Mesenchymal stem cell (in vitro differentiated cells and primary cell): ENCODE measurements at places on chromosomes 16 and 17.

DNA sequence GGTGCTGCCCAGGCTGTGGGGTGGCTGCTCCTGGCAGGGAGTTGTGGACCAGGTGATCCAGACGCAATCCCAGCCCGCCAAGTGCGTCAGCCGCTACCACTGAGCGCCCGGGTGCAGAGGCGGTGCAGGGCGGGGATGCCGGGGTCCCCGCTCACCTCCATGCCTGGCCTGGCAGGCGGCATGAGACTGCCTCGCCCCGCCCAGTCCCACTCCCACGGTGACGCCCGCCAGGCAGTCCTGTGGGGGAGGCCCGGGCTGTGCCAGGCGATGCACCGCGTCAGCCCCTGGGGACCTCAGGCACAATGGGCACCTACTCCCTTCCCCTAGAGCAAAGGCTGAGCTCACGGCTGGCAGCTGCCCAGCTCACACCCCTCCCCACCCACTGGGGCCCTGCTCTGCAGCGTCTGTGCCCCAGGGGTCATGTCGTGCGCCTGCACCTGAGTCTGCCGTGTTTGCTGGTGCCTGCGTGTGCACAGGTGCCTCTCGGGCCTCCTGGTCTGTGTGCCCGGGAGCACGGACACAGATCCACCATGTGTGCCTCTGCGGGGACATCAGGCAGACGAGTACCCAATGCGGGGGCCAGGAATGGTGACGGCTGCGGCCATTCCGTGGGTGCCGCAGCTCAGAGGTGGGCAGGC is 5.3 kb downstream of the RPUSD1 start:
- H3K27me3 ChIP-seq, result peaks cover 3% of the 10 kb centered on the region
- H3K27ac ChIP-seq, result no peak overlapping the region
- H3K4me3 ChIP-seq, result no peak overlapping the region
- no peak for DNase-seq
- H3K4me1 ChIP-seq, result peaks cover 37% of the 10 kb centered on the region
- peaks cover 36% of the 10 kb centered on the region for H3K36me3 ChIP-seq

- H3K36me3 ChIP-seq, result no peaks in the 10 kb centered on the region
- peaks cover 9% of the 10 kb centered on the region for H3K27me3 ChIP-seq
- H3K4me1 ChIP-seq, result peaks cover 17% of the 10 kb centered on the region
These were observed 1.7 kb downstream of the EMP2 start for GRCh38 chr16:10578474-10579316.

DNA sequence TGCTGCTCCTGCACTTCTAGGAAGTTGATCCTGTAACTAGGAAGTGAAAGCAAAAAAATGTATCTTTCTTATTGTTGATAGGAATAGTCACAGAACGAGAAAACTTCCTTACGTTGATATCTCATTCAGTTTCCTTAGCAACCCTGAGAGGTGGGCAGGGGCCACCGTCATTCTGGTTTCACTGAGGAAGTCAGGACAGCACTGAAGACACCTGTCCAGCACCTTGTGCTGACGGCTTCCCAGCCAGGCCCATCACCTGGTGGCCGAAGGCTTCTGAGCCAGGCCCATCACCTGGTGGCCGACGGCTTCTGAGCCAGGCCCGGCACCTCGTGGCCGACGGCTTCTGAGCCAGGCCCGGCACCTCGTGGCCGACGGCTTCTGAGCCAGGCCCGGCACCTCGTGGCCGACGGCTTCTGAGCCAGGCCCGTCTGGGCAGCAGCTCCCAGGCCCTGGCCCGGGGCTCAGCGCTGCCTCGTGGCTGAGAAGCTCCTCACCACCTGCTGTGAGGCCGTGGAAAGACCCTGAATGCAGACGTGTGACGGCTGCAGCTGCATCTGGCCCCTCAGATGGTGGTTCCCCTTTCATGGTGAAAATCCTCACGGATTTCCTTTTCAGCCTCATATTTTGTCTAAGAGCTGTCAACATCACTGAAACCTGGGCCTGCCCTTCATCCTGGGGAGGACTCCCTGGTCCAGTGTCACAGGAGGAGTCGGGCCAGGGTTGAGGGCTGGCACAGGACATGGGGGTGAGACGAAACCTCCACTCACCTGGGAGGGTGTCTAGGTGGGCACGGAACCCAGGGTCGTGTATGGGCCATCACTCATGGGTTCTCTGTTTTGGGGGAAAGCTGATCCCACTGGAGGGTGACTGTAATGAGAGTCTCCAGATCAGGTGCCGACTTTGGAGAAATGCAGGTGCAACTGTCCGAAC is 33.0 kb upstream of the ZNF750 start:
- peaks cover 17% of the 10 kb centered on the region for H3K4me1 ChIP-seq
- no peaks in the 10 kb centered on the region for H3K27me3 ChIP-seq
- peaks cover 25% of the 10 kb centered on the region for H3K36me3 ChIP-seq
- DNase-seq, result no peak
- no peak overlapping the region for H3K4me3 ChIP-seq
- H3K27ac ChIP-seq, result no peak overlapping the region

DNA sequence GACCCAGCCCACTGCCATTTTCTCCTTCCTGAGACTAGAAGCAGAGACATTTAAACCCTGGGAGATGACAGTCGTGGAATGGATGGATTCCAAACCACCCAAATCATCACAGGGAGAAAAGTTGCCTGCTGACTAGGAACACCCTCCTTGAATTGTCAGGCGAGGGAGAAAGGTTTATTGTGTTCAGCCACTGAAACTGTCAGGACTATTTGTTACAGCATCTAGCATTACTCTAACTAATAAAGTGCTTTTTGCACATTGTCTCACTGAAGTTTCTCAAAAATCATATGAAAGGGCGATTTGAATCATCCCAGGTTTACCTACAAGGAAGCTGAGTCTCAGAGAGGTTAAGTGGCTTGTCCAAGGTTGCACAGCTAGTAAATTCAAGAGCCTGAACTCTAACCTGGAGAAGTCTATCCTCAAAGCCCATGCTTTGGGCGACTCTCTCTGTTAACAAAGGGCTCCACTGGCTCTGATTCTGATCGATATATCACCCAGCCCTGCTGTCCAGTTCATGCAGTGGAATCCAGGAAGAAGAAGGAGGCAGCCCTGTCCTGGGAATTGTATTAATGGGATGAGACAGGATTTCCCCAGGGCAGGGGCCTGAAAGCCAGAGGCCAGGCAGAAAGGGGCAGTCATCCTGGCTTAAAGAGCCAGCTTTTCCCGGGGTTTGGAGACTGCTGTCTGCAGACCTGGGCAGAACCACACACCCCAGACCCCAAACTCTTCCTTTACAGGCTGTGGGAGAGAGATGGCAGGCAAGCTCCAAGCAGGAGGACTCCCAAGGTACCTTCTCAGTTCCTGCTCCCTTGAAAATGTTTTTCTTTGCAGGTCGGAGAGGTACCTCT is 37.5 kb downstream of the IRX3 start:
- peaks cover 55% of the 10 kb centered on the region for H3K27me3 ChIP-seq
- H3K27ac ChIP-seq, result no peak overlapping the region
- DNase-seq, result no peak
- H3K4me3 ChIP-seq, result no peak overlapping the region
- H3K36me3 ChIP-seq, result no peaks in the 10 kb centered on the region

GRCh38 chr17:5861854-5862253 is 208.3 kb upstream of the WSCD1 start:
- no peaks in the 10 kb centered on the region for H3K36me3 ChIP-seq
- no peak for DNase-seq
- no peak overlapping the region for H3K4me3 ChIP-seq
- H3K4me1 ChIP-seq, result peaks cover 1% of the 10 kb centered on the region
- H3K27me3 ChIP-seq, result peaks cover 25% of the 10 kb centered on the region

- peaks cover 3% of the 10 kb centered on the region for H3K36me3 ChIP-seq
- no peaks in the 10 kb centered on the region for H3K27me3 ChIP-seq
- peak overlapping the region; percentile 90 for H3K27ac ChIP-seq
- H3K4me3 ChIP-seq, result no peak overlapping the region
- H3K4me1 ChIP-seq, result peaks cover 39% of the 10 kb centered on the region
These were observed 345.4 kb downstream of the SOX9 start for GRCh38 chr17:72466199-72466598.

GRCh38 chr16:84360170-84360569 is 8.2 kb upstream of the ATP2C2 start:
- H3K27me3 ChIP-seq, result peaks cover 55% of the 10 kb centered on the region
- no peak overlapping the region for H3K27ac ChIP-seq
- H3K4me3 ChIP-seq, result no peak overlapping the region
- no peaks in the 10 kb centered on the region for H3K36me3 ChIP-seq
- no peak for DNase-seq

GRCh38 chr17:7219812-7220592 is at the start of the genes ACADVL and DLG4:
TSS of gene ACADVL (plus strand) at chr17:7219938. CDS start at chr17:7219985, 47 bp downstream.
TSS of gene DLG4 (minus strand) at chr17:7219836.
- H3K27me3 ChIP-seq, result no peaks in the 10 kb centered on the region
- peaks cover 38% of the 10 kb centered on the region for H3K36me3 ChIP-seq
- H3K4me1 ChIP-seq, result peaks cover 70% of the 10 kb centered on the region
- DNase-seq, result peak; percentile 90

- peaks cover 28% of the 10 kb centered on the region for H3K4me1 ChIP-seq
- no peak overlapping the region for H3K27ac ChIP-seq
- H3K27me3 ChIP-seq, result no peaks in the 10 kb centered on the region
- peaks cover 76% of the 10 kb centered on the region for H3K36me3 ChIP-seq
- DNase-seq, result no peak
These were observed 6.4 kb downstream of the ALYREF start for GRCh38 chr17:81884968-81885367.

DNA sequence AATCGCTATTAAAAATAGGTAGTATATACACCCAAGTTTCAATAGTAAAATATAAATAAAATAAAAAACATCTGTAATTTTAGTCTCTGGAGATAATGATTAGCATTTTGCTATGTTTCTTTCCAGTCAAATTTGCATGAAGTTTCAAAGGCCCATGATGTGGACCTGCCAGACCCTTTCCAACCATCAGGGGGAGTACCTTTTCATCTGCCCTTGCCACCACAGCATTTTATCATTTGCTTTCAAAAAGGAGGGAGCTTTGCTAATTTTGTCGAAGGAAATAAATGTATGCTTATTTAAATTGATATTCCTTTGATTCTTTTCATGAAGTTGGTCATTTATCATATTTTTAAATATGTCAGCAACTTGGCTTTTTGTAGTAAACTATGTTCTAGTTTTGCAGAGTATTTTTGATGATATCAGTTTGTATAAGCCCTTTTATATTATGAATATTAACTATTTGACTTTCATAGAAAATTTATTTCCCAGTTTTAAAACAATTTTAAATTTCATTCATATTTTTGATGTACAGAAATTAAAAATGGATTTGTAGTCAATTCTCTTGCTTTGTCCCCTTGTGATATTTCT is 115.2 kb upstream of the NETO2 start:
- H3K4me1 ChIP-seq, result no peaks in the 10 kb centered on the region
- H3K27me3 ChIP-seq, result no peaks in the 10 kb centered on the region
- DNase-seq, result peak; percentile 31

- H3K27ac ChIP-seq, result no peak overlapping the region
- H3K4me3 ChIP-seq, result no peak overlapping the region
- no peaks in the 10 kb centered on the region for H3K36me3 ChIP-seq
- peaks cover 3% of the 10 kb centered on the region for H3K27me3 ChIP-seq
- peak; percentile 10 for DNase-seq
These were observed 2.8 kb downstream of the ST6GALNAC1 start for GRCh38 chr17:76640550-76641380.

- H3K4me1 ChIP-seq, result no peaks in the 10 kb centered on the region
- no peak for DNase-seq
- H3K27ac ChIP-seq, result no peak overlapping the region
- H3K27me3 ChIP-seq, result peaks cover 28% of the 10 kb centered on the region
These were observed 37.3 kb upstream of the ELAC2 start for GRCh38 chr17:13055131-13055530.
